ENCODE measurements at places on chromosomes 12 and 14.

- DNase-seq, result no peak
Measured at GRCh38 chr12:57781244-57781643, 1.3 kb upstream of the TSFM start.

GRCh38 chr12:115752913-115753726 lies 524.4 kb downstream of the MED13L start:
- peak; percentile 87 for DNase-seq

DNA sequence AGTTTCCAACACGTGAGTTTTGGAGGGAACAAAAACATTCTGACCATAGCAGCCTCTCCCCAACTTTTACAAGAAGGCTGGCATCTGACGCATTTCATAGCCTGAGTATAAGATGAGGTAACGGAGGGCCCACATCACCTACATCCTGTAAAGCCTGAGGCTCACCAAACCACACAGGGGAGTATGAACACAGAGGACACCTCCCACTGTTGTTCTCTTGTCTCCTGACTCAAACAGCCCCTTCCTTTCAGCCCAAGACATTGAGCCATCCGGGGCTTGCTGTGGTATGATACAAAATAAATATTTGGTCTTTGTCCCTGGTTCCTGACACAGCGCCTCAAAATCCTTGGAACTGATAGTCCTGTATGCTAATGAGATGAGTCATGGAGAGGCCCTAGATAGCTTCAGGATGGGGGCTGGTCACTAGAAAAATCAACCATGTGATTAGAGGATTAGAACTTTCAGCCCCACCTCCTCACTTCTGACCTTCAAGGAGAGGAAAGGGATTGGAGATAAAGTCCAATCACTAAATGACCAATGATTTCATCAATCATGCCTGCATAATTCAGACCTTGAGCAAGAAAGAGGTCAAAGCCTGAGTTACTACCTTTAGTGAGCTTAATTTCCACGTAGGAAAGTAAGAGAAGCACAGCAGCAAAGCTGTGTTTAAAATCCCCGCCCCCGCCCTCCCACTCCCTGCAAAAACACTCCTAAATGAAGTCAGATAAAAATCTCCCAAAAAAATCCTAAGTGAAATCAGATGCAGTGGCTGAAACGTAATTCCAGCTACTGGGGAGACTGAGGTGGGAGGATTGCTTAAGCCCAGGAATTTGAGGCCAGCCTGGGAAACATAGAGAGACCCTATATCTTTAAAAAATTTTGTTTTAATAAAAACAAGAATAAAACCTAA lies 236.4 kb downstream of the PCNX1 start:
- no peak for DNase-seq

DNA sequence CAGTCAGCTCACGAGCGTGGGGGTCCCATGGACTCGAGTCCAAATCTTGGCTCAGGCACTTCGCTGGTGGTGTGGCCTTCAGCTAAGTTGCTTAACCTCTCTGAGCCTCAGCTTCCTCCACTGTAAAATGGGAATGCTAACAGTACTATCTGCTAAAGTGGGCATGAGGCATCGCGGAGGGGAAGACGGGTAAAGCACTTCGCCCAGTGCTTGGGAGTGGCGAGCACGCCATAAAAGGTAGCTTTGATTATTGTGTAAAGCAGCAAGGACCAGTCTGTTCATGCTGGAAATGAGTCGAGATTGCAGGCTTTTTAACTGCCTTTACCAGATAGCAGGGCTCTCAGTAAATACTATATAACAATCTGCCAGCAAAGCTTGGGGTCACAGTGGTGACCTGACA lies 24.5 kb downstream of the HRK start:
- DNase-seq, result no peak

DNA sequence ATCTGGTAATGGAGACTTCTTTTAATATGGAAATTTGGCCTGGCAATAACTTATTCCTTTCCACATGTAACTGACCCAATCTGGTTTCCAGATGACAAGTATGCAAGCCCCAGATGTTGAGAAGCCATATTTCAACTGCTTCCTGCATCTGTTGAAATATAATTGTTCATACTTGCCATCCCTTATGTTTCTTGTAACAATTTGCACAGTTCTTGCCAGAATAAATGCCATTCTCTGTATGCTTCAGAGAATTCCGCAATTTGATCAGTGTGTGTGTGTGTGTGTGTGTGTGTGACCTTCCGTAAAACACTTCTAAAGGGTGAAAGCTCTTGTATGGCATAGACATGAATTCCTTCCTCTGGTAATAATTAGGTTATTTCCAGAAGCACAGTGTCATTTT lies 1.8 kb upstream of the CLEC2A start:
- no peak for DNase-seq

DNA sequence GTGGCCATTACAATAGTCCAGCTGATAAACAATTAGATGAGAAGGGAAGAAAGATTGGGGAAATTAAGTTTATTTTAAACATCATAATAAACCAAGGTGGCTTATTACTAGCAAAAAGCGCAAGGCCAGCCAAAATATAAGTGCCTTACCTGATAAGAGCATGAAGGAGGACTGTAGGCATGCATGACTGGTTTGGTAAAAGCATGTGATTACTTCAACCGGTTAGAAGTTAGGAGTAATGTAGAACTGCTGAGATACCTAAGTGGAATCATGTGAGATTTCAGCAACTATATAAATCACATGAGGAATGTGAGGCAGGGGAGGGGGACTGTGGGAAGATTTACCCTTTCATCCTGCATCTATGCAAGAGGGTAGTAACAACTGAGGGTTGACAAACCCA lies 59.7 kb upstream of the CCDC196 start:
- no peak for DNase-seq

DNA sequence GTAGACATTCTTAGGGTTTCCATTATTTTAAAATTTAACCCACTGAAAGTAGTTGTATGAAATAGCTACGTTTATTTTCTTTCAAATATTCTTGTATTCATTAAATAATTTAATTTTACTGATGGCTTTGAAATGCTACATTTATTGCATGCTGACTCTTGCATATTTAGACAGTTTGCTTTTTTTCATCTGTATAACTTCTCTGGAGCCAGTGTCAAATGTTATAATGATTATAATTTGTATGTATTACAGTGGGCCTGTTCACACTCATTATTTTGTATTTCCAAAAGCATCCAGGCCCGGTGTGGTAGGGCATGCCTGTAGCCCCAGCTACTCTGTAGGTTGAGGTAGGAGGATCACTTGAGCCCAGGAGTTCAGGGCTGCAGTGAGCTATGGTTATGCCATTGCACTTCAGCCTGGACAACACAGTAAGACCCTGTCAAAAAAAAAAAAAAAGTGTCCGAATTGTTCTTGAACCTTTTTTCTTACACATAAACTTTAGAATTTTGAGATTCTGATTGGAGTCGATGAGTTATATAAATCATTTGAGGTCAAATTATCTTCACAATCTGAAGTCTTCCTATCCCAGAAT lies 905 bp downstream of the ZNF84 start:
- no peak for DNase-seq

GRCh38 chr12:104910196-104910840 lies 47.8 kb downstream of the SLC41A2 start:
- no peak for DNase-seq

DNA sequence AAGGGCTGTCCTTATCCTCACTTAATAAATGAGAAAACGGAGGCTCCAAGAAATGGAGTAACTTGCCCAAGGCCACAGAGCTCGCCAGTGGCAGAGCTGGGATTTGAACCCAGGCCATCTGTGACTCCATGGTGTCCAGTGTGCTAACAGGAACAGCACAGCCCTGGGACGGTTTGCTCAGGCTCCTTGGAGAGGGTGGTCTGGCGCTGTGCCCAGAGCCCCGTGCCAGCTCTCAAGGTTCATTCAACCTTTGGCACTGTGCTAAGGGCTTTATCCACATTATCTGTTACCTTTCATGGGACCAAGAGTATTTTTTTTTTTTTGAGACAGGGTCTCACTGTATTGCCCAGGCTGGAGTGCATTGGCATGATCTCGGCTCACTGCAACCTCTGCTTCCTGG lies 8.1 kb downstream of the DAO start:
- DNase-seq, result no peak

GRCh38 chr14:103576371-103577024 lies 13.7 kb downstream of the COA8 start:
- DNase-seq, result peak; percentile 85

DNA sequence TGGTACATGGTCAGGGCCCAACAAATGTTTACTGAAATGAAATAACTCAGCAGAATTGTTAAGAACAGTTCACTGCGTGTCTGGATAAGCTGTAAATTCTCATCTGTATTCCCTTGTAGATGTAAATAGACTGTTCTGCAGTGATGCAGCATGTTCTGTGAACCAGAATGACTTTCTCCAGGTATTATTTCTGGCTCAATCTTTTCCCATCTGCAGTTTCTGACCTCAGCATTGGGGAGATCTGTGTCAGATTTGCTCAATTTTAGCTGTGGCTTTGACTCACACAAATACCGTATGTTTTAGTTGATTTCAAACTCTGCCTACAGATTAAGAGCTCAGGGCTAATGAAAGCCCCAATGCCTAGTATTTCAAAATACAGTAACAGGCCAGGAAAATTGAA lies 49.2 kb upstream of the DICER1 start:
- DNase-seq, result no peak

DNA sequence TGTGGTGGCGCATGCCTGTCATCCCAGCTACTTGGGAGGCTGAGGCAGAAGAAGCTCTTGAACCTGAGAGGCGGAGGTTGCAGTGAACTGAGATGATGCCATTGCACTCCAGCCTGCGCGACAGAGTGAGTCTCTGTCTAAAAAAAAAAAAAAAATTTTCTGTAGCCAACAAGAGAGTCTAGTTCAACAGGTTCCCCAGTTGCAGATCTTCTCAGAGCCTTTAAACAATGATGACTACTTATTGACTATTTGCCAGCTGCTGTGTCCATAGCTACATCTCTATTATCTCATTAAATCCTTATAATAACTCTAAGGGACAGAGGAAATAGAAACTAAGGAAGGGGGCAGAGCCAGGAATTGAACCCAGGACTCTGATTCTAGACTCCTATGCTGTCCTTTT lies 15.2 kb upstream of the MYL2 start:
- no peak for DNase-seq

DNA sequence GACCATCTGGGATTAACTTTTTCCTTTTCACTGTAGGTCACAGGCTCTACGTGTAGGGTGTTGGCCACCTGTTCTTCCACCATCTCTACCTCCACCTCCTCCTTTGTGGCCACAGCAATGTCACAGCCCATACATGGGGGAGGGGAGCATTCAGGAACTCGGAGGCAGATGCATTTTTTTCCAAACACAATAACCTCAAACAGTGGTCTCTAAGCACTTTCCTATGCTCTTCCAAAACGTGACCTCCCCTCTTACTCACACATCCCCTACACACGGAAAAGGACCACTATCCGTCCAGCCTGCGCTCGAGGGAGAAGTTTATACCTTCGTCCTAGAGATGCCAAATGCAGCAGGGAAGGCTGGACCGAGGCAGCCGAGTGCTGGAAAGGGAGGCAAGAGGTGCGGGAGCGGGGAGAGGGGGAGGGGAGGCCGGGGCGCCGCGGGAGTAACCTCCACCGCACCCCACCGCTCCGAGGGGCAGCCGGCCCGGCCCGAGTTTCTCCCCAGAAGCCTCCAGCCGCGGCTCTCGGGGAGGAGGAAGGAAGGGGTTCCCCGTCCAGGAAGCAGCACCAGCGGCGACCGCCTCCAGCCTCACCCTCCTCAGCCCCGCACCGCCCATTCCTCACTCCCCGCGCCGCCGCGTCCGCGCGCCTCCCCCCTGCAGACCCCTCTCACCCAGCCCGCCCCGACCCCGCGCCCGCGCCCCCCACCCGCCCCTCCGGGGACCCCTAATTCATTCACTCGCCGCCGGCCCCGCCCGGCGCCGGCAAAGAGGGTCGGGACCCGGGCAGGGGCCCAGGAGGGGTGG lies 594 bp downstream of the KRAS start:
- peak; percentile 46 for DNase-seq

GRCh38 chr12:55671746-55672145 lies 35.1 kb downstream of the OR10P1 start:
- no peak for DNase-seq

DNA sequence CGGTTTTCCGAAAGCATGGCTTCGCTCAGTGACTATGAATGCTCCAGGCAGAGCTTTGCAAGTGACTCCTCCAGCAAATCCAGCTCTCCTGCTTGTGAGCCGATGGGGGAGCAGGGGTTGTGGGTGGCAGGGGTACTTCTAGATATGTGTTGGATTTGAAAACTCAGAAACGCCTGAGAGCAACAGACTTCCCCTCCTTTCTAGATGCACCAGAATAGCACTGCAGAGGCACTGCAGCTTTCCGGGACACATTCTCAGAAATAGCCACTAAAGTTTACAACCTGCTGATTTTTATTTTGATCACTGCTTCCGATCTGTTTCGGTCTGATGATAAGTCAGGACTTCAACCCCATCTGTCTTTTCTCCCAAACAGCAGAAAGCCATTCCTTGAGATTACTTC lies 8.6 kb downstream of the TCP11L2 start:
- no peak for DNase-seq

DNA sequence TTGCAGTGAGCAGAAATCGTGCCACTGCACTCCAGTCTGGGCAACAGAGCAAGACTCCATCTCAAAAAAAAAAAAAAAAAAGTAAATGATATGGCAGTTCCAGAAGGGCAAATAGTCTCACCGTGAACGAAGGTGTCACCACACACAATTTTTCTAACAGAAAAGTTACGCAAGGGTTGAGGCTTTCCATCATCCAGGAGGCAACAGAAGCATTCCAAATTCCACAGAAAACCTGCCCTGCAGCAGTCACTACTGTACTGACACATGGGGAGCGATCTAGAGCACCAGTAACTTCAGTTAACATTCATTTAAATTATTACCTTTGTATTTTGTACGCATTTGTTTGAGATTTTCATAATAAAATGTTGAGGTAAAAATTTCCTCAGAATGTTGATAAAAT lies 24.8 kb downstream of the TMCC3 start:
- DNase-seq, result no peak

DNA sequence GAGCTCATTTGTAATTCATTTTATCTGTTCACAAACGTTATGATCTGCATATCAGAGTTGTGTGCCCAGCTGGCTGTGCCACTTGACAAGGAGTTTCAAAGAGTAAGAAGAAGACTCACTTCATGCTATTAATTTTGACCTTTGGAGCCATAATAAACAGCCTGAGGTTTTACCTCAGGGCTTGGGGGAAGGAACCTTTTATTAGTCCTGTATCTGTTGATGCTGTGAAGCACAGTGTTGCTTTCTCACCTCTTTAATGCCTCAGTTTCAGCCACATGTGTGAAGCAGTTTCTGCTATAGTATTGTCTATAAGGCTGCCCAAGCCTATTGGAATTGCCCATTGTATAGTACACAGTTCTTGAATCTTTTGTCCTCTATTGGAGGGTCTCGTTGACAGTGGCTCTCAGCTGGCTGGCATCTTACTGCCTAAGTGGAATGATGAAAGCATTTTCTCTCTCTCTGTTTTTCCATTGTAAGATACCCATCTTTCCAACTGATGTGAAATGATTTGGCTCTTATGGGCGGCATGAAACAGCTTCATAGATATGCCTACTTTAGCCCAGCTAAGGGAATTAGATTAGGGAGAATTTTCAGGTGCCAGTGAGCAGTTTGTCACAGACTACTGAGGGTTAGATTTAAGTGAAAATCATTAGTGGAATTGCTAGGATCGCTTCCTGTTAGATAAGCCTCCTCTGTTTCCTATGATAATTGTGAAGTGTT lies 34.7 kb downstream of the GPATCH2L start:
- DNase-seq, result peak; percentile 63

- no peak for DNase-seq
Measured at GRCh38 chr14:39094515-39094914, 8.5 kb downstream of the SEC23A start.

- DNase-seq, result no peak
Measured at GRCh38 chr12:111029732-111030131, 109.4 kb upstream of the MYL2 start.

Data from NCI-H510A treated with DMSO at 0.1 percent for 48 hours (cell line).